ENCODE measurements at places on chromosomes 7 and 10.

DNA sequence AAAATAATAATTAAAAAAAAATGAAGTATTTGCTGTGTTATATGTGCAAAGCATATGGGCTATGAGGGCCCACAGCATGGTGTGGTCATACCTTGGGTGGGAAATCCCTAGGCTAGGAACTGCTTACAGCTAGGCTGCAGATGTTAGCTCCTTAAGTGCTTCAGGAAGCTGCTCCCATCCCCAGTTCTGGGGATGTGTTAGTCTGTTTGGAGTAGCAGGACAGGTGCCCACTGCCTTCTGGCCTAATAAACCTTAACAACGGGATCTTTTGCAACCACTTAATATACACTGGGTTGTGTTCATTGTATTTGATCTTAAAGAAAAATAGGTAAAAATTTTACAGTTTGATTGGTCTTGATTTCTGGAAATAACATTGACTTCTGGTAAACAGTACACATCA is 46.3 kb downstream of the HK1 start:
- DNase-seq, result no peak

DNA sequence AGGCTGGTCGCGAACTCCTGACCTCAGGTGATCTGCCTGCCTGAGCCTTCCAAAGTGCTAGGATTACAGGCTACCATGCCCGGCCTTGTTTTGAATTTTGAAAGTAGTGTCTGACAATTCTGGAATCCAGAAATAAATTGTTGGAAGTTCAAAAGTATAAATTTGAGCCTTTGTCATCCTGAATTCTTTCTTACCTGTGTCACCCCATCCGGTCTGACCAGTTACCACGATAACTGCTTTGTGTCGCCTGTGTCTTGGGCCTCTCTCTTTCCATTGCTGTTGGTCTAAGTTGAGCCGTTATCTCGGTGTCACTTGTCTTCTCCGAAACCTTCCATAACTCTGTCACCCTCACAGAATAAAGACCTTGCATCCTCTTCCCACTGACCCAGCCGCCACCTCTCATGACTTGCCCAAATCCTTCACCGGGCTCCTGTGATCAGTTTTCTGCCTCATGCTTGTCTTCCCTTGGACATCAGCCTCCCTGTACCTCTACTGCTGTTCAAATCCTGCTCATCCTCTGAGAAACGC is 18.6 kb downstream of the CUL1 start:
- DNase-seq, result no peak

DNA sequence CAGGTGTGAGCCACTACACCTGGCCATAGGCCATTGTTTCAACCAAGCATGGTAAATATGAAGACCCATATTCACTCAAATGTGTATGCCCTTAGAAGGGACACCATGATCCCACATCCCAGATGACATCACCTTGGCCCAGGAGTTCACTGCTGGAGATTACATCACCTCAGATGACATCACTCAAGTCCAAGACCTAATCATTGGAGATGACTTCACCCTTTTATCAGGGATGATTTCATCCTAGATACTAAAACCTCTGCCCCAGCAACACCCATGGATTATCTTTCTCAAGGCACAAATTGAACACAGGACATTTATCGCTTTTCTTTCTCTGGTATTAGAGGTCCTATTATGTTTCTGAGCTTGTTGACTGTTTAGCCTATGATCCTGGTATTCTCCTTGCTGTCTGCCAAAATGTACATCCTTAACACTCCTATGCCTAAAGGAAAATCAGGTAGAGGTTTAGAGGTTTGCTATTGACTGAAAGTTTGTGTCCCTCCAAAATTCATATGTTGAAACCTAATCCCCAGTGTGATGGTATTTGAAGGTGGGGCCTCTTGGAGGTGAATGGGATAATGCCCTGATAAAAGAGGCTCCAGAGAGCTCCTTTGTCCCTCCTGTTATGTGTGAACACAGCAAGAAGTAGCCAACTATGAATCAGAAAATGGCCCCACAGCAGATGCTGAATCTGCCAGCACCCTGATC is 9.8 kb upstream of the CYP2C18 start:
- no peak for DNase-seq

GRCh38 chr10:9096288-9096687 is 1041.8 kb downstream of the GATA3 start:
- no peak for DNase-seq

GRCh38 chr7:93566876-93567275 is 7.6 kb downstream of the CALCR start:
- no peak for DNase-seq

GRCh38 chr7:47415318-47416212 is 166.3 kb downstream of the TNS3 start:
- DNase-seq, result no peak

GRCh38 chr10:31908157-31908556 is 20.5 kb downstream of the ARHGAP12 start:
- no peak for DNase-seq

DNA sequence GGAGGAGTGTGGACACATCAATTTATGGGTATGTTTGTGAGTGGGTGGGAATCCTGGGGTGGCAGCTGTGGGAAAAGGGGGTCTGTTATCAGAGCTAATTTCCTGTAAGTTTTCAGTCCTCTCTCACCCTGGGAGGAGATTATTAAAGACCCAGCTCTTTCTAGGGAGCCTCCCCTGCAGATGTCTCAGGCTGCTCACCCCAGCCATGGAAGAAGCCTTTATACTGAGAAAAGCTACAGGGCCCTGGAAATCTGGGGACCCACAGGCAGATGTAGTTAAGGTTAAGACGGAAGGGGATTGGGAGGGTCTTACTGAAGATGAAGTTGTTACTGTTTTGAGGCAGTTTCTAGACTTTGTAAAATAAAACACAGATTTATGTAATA is 4.6 kb downstream of the ZNF680 start:
- no peak for DNase-seq

GRCh38 chr7:36430186-36430585 is 40.5 kb downstream of the ANLN start:
- DNase-seq, result no peak

- DNase-seq, result peak; percentile 36
Measured at GRCh38 chr7:105806592-105807447, 69.6 kb downstream of the ATXN7L1 start.

DNA sequence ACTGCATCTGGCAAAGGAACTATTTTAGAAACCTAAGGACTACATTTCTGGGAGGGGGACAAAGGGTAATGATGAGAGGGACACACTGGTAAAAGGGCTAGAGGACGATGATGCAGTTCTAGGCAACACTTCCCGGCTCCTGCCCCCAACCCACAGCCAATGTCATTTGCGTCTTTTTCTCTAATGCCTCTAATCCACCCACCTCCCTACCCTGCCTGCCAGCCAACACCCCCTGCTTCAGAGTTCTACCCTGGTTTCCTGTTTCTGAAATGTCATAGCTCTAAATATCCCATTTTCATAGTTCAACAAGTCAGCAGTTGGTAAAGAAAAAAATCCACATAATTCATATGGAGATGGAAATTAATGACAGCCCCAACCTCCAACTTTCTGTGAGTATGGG is 79.0 kb downstream of the KIAA1549 start:
- DNase-seq, result no peak

GRCh38 chr7:102080434-102081243 is 206.0 kb upstream of the SH2B2 start:
- DNase-seq, result no peak

- no peak for DNase-seq
Measured at GRCh38 chr7:1638215-1638661, 31.8 kb upstream of the ELFN1 start.

- DNase-seq, result no peak
Measured at GRCh38 chr10:33010132-33011037, 52.4 kb upstream of the ITGB1 start.

GRCh38 chr7:151550656-151551286 is 31.1 kb upstream of the RHEB start:
- no peak for DNase-seq

DNA sequence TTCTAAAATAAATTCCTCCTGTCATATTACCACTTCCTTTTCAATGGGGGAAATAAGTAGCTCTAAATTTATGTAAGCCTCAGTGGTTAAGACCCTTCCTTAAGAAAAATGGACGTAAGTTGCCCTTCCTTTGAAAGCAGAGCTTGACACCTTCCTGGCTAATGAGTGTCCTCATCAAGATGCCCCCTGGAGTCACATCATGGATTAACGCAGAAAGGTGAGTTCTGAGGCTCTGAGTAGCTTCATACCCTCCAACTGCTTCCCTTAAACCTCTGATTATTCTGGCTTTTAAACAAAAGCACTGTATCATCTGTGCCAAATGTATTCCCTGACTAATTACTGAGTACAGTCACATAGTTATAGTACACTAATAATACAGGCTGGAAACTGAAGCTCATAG is 14.7 kb downstream of the KCTD7 start:
- DNase-seq, result no peak

DNA sequence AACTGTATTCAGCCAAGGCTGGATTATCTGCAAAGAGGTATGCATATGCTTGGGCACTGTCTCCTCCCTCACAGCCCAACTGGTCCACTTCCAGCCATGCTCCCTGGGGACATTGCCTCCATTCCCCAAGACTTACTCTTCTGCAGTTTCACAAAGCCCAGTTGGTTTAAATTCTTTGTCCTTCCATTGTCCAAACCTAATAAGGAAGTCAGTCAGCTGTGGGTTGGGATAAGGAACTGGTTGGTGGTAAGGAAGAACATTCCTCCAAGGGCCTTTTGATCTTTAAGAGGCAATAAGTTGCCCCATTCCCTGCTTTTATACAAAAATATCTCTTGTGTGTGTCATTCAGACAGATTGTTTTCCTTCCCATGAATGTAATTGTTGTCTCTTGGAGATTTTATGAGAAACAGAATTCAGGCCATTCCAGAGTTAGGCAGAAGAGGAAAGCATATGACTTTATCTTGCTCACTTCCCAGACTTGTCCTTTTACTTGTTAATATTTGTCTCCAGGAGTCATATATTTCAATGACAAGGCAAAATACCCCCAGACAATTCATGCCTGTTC is 673.7 kb downstream of the SUGCT start:
- no peak for DNase-seq

GRCh38 chr7:4712281-4713182 is 30.4 kb downstream of the FOXK1 start:
- DNase-seq, result no peak

DNA sequence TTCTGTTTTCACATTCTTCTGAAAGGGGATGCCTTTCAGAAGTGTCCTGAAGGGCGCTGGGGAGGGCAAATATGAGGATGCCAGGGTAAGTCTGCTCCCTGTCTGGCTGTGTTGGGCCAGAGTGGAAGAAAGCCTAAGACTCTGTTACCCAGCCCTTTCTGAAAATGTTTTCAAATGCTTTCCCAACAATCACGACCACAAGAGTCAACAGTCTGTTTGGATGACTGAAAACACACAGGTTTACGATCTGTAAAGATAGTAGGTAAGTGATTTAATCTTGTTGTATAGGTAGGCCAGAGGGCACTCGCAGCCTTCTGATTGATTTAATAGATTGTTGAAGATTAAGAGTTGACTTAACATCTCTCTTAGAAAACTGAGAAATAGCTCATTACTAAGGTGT is 13.2 kb downstream of the SGPL1 start:
- no peak for DNase-seq

GRCh38 chr7:85773116-85773728 is 586.4 kb upstream of the SEMA3D start:
- DNase-seq, result no peak

DNA sequence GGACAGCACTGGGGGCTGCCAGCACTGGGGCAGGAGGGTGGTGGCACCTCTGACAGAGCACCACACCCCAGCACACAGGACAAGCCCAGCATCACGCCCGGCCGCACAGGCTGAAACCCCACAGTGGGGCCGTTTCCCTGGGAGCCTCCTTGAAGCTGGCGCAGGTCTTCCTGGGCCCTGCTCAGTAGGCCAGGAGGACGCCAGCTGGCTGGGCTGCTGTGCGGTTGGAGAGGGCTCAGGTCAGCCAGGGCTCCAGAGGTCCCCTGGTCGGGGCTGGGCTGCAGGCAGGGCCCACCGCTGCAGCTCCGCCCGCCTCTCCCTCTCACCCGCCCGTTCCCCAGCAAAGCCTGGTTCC is 137.3 kb downstream of the TCERG1L start:
- DNase-seq, result no peak

DNA sequence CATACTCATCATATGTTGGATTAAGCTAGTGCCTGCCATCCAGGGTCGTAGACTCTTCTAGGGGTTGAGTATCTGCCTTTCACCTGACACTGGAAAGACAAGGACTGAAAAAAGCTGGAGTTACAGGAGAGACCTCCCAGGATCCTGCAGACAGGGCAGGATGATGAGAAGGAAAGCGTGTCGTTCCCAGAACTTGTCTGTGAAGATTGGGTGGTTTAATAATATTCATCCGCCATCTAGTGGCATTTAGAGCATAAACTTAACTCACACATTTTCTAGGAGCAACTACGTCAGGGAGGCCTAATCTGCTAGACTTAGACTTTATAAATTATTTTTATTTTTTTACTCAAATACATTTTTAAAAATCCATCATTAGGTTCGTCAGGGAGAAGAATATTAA is 59.6 kb downstream of the ADRB1 start:
- DNase-seq, result no peak

- no peak for DNase-seq
Measured at GRCh38 chr7:39433550-39433949, 132.7 kb upstream of the YAE1 start.

DNA sequence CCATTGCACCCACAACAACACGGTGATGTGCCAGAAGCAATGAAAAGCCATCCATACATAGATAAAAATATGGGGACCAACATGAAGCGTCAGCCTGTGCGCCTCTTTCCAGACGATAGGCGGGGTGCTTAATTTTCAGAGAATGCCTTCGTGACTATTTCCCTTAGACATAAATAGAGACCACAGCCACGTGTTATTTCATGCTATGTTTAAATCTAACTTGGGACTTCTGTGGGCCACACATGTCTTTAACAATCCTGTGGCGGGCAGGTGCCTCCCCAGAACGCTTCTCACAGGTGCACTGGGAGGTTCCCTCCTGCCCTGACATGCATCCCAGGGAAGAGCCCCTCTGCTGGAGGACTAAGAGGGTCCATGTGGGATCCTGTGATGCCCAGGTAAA is 259.7 kb downstream of the ADARB2 start:
- DNase-seq, result no peak

- DNase-seq, result no peak
Measured at GRCh38 chr7:152459724-152460251, 24.0 kb upstream of the KMT2C start.

DNA sequence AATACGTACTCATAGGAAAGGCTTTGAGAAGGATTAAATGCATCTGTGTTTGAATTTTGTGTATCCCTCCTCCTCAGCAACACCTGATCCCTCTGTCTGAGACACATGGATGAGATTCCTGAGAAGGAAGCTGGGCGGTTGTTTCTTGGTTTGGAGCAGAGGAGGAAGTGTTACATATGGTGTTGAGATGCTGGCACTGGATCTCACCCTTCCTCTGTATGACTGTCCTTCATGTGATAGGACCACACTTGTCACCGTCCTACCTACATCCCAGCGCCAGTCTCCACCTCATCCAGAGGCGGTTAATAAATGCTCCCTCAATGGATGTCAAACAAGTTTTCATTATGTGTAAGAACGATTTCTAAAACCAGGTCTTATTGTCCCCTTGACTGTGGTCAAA is 49.4 kb upstream of the KLF6 start:
- DNase-seq, result no peak

DNA sequence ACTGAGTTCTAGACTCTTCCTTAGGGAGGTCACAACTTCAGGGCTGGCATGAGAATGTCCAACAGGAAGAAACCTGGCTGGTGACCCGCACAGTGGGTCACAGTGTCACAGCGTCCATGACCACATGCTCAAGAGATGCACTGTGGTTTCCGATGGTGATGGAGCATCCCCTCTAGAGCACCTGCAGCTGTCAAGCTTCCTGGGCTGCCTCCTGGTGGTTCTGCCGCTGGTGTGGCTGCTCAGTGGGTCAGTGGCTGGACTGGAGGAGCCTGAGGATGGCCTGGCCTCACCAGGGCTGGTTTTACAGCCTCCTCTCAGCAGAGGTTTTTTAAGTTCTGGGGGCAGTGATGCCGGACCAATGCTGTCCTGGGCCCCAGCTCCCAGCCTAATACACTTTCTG is 149.3 kb downstream of the SH3PXD2A start:
- no peak for DNase-seq

Measured in stimulated activated CD8-positive, alpha-beta memory T cell treated with anti-CD3 and anti-CD28 coated beads, Interleukin-2, amount 100 ng/mL, for 48 hours (primary cell).